ENCODE measurements at places on chromosomes 6 and 20. TPM values are rescaled to one million over a fixed set of nuclear protein-coding genes. Genes with fewer than 3 reads are reported as not detected.

GRCh38 chr6:46606338-46606737 lies 46.3 kb downstream of the CYP39A1 start:
- DNase-seq: no peak
- no peak overlapping the region for H3K27ac ChIP-seq
- no peak overlapping the region for H3K4me3 ChIP-seq
- H3K4me1 ChIP-seq: no peaks in the 10 kb centered on the region
- H3K36me3 ChIP-seq: no peaks in the 10 kb centered on the region
- H3K27me3 ChIP-seq: no peaks in the 10 kb centered on the region

GRCh38 chr6:102501615-102502014 lies 1108.1 kb downstream of the GRIK2 start:
- no peaks in the 10 kb centered on the region for H3K4me1 ChIP-seq
- H3K27ac ChIP-seq: no peak overlapping the region
- H3K4me3 ChIP-seq: no peak overlapping the region

DNA sequence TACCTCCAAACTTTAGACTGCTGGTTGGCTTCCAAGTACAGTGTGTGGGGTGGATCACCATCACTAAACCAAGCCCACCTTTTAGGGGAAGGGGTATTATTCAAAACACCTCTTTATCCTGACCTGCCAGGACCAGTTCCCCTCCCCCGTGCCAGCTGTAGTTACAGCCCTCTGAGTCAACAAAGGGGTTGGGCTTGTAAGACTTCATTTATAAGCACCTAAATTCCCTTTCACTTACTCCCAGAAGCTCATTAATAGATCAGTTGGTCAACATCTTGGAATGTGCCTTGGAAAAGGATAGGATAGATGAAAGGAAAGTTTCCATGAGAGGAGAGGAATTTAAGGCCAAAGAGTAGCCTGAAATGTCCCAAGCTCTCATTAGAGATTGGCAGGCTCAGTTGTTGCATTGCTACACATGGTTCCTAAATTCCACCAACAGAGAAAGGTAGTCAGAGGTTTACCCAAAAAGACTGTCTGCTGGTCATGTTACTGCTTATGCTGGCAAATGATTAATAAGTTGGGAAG lies 59.2 kb downstream of the TNFAIP3 start:
- no peaks in the 10 kb centered on the region for H3K36me3 ChIP-seq
- H3K4me1 ChIP-seq: peaks cover 27% of the 10 kb centered on the region
- H3K27me3 ChIP-seq: no peaks in the 10 kb centered on the region
- no peak for DNase-seq
- no peak overlapping the region for H3K27ac ChIP-seq

DNA sequence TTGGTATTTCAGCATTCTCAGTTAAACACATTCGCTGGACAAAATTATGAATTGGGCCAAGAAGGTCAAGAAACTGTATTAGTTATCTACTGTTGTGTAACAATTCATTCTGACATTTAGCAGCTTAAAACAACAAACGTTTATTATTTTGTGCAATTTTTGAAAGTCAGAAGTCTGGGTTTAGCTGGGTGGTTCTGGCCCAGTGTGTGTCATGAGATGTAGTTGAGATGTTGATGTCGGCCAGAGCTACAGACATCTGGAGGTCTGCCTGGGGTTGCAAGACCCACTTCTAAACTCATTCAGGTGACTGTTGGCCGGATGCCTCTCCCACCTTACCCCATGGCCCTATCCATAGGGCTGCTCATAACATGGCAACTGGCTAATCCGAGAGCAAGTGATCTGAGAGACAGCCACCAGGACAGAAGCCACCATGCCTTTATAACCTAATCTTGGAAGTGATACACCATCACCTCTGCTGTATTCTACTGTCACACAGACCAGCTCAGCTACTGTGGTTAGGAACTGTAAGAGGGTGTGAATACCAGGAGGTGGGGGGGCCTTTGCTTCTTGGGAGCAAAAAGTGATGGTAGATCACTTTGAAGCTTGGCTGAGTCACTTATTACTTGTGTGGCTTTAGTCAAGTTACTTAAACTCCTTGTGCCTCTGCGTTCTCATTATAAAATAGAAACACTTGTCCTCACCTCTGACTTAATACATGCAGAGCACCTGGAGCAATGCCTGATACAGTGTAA lies 217.0 kb upstream of the MYLIP start:
- no peak for DNase-seq
- no peaks in the 10 kb centered on the region for H3K36me3 ChIP-seq
- no peaks in the 10 kb centered on the region for H3K27me3 ChIP-seq
- H3K27ac ChIP-seq: no peak overlapping the region

SNAI1 gene
- 19.9 TPM for total RNA-seq

CUL7 gene
- 13.0 TPM for total RNA-seq

Data from vagina (tissue), 2 donors.